ENCODE measurements at places on chromosomes 2 and 18.

DNA sequence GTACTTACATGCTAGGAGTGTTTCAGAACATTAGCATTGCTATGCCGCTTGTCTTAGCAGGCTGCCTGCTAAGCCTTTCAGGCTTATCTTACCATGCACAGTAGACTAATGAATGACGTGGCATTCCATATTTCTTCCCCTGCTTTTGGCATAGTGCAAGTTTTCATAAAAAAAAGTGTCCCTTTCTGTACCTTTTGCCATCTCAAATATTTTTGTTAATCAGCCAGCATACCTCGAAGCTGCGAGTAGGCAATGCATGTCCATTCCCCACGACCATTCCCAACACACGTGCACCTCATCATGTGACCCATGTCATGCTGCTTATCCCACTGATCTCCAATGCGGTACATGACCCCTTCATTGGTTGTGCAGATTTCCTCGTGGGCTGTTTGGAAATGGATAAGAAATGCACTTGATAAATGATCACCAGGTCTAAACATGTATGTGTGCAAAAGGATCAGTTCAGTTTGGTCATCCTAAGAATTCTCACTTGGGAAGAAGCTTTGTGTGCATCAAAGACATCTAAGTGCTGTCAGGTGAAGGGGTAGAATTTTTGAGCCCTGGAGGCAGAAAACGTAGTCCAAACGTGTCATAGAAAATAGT lies 13.9 kb downstream of the FN1 start:
- no peak for DNase-seq

- no peak for DNase-seq
These were observed 49.2 kb upstream of the DAPL1 start for GRCh38 chr2:158745866-158746382.

DNA sequence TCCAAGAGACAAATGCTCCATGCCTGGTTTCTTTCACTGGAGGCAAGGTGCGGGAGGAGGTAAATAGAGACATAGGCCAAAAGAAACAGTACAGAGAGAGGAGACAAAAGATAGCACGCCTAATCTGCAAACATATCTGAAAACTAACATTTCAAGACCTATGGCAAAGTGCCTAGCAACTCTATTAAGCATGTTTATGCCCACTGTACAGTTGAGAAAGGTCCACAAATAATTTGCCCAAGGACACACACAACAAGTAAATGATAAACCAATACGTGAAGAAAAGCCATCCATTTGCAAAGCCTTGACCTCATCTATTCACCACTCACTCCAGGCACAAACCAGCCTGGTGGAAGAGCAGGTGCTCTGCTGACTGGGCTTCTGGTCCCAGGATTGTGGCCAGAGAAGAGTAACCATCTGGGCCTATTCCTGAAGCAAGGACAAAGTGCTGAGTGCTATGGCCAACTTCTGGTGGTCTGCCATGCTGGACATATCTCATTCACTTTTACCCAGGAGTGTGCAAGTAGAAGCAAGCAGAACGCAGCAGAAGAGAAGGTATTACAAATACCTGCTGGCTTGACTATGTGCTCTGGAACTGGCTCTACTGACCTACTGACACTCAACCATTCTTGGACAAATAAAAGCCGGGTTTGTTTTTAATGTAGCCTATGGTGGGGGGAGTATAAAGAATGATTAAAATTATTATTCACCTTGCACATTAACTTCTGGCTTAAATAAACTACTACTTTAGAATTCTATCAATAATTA lies 25.3 kb downstream of the TMEM131 start:
- no peak for DNase-seq

DNA sequence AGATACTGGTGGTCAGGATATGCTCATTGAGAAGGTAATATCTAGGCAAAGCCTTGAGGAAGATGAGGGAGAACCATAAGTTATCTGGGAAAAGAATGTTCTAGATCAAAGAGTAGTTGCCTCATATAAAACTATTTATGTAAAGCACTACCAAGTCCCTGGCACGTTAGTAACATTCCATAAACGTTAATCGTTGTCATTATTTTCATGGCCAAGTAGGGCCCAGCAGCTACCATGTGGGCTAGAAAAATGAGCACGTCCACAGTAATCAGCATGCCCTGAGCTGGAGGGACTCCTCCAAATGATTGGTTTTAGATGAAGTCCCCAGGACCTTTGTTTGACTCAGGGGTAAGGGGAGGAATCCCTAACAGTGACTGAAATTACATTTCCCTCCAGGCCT lies 32.7 kb upstream of the AFTPH start:
- no peak for DNase-seq

DNA sequence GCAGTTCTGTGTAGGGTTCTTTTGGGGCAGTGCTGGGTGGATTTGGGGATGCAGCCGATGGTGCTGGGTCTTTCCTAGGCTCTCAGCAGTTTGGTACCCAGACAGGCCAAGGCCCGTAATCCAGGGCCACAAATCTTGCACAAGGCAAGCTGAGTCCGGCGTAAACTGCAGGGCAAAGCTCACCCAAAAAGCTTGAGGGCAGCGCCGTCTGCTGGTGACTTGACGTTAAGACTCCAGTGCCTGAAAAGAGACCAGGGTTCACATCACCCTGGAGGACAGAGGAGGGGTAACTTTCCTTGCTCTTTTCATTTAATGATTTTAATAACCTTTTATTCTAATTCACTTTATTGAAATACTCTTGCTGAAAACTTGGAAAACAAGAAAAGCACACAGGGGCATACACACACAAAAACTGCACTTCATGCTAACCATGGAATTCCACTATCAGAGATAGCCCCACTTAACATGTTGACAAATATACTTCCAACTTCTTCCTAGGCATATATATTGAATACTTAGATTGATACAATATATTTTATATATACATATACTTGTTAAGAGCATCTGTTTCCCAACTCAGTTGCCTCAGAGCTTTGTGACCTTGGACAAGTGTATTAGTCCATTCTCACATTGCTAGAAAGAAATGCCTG lies 38.9 kb downstream of the CNGA3 start:
- DNase-seq, result peak; percentile 84

DNA sequence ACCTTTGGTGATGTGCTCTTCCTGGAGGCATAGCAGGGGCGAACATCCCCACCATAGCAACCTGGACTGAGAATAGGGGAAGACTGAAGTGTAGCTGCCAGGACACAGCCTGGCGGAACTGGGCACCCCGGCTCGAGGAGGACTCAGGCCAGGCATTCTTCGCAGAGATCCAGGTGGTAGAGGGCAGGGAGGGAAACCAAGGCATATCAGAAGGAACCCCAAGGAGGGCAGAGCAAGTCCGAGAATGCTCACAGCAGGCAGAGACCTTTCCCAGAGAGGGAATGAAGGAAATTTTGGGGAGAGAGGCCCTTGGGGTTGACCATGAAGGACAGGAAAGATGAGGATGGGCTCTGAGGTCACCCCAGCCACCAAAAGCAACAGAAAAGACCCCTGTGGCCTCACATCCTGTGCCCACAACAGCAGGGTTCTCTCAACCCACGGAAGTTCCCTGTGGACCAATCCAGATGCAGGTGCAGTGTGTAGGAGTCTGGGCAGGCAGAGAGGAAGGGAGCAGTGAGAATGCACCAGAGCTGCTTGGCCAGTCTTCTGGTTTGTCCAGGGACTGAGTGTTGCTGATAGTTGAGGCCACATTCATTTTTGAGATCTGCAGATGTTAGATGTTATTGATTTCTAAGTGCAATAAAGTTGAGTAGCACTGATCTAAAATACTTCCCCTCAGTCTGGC lies 136.9 kb downstream of the PXDN start:
- DNase-seq, result no peak

DNA sequence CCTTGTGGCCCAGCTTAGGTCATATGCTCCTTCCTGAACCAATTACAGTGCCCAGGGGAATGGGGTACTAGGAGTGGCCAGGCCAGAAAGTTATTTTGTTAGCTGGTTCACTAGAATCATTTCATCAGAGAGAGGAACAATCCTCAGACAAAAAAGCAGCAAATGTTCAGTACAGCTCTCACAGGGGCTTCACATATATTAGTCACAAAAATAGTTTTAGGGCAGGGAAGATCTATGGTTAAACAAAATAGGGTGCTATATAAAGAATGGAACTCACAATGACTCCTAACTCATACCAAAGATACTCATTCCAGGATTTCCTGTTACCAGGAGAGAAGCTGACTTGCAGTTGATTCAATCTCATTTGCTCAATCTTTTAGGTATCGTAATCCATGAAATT lies 71.0 kb downstream of the CWC22 start:
- DNase-seq, result no peak

GRCh38 chr2:28926847-28927246 lies 32.4 kb downstream of the WDR43 start:
- DNase-seq, result no peak

- DNase-seq, result no peak
These were observed 40.0 kb upstream of the BMP10 start for GRCh38 chr2:68911246-68911645.

- peak; percentile 8 for DNase-seq
These were observed 957.1 kb upstream of the CHAC2 start for GRCh38 chr2:52810460-52810859.

- DNase-seq, result no peak
These were observed 22.8 kb upstream of the DNAH6 start for GRCh38 chr2:84493514-84493913.

- DNase-seq, result no peak
These were observed 40.6 kb upstream of the MSTN start for GRCh38 chr2:190103144-190103543.

DNA sequence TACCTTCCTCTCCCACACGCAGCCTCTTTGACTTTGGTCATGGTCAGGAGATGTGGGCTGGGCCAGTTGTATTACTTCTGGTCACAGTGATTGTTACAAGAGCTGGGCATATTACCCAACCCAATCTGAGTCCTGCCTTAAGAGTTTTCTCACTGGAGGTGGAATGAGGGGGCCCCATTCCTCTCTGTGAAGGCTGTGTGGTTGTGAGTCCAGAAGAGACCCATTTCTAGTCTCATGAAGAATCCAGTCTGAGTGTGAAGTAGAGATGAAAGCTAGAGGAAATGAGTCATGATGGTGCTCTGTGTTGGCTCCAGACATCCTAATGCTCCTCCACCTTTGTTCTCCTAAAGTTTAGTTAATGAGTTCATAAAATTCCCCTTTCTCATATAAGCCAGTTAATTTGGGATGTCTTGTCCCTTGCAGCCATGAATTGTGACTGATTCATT lies 50.8 kb upstream of the RASGRP3 start:
- DNase-seq, result no peak

DNA sequence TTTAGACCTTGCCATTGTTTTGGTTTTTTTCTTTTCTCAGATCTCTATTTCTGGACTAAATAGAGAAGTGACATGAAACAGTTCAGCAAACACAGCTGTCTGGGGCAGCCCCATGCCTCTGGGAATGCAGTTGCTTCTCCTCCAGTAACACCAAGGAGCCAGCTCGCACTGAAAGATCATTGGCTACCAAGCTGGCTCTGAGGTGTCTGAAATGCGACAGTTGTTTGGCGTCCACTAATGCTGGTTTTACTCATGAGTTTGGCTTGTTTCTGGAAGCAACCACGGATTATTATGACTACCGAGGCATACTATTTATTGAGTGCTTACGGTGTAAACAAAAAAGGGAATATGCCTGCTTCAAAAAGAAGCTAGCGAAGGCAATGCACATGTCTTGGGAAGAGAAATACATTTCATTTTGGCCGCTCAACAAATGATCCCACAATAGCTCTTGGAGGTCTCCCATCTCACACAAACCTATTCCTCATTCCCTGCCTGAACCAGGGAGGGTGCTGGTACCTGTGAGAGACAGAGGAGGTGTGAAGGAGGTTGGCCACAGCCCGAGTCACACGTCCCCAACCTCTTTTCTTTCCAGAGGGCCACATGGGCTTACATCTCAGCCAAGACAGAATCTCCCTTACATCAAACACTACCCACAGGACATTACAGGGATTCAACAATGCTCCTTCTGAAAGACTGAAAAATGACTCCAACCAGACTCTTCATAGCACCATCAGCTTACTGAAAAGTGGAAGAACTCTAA lies 37.5 kb upstream of the NEB start:
- DNase-seq, result peak; percentile 83

- no peak for DNase-seq
These were observed 62.8 kb upstream of the HDAC4 start for GRCh38 chr2:239463541-239464165.

DNA sequence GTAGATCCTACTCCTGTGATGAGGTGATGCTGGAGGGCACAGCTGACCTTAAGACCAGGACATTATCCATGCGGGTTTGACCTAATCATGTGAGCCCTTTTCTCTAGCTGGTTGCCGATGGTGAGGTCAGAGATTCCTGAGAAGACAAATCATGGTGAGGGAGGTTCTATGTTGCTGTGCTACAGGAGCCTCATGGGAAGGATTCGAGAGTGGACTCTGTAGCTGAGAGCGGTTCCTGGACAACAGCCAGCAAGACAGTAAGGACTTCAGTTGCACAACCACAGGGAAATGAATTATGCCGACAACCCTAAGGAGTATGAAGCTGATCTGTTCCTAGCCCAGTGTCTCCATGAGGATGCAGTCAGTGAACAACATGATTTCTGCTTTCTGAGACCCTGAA lies 80.4 kb downstream of the EPB41L3 start:
- no peak for DNase-seq

DNA sequence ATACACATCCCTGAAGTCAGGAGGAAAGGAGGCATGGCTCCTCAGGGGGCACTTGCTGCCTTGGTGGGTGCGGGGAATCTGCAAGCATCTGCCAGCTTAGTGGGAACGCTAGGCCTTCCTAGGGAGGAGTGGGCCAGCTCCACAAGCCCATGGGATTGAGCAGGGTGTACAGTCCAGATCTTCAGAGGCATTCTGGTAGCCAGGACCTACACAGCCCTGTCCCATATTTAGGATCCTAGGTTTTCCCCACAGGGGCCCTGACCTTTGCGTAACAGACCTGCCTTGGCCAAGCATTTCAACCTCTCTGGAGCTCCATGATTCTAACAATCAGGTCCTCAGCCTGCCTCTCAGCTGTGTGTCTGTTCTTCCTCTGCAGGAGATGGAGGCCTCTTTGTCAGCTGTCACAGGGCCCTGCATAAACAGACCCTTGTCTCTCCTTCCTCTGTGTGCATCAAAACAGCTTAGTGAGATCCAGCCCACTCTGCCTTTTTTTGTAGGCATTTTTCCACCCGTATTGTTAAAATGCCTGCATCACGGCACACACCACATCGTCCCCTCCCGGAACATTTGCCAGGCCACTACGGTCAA lies 140.2 kb upstream of the NDUFV2 start:
- no peak for DNase-seq

- no peak for DNase-seq
These were observed 34.0 kb downstream of the ST6GAL2 start for GRCh38 chr2:106851881-106852501.

DNA sequence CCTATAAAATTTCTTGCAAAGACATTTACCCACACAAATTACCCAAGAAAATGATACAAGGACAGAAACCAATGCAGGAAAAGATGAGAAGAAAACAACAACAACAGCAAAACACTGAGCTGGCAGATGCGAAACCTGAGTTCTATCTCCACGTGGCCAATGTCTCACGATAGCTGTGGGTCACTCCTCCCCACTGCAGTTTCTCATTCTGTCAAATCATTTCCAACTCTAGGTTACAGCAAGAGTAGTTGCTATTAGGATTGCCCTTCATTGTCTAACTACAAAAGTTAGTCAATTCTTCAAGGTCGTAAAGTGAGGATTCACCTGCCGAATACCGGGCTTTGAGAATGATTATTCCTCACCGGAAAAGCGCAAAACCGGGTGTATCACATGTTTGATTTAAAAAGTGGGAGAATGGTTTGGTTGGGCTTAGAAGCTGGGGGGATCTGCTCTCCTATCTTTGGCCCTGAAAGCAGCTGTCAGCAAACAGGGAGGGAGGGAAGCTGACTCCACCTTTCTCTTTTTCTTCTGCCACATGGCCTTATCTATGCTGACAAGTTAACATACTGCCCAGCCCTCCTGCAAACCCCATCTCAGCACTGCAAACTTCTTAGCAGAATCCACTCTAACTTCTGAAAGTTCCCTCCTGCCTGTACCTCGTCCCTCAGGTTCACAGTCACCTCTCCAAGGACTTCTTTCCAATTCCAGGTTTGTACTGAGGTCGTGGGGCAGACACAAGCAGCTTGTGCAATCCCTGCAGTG lies 473.0 kb downstream of the SOX11 start:
- DNase-seq, result no peak
